ENCODE measurements at places on chromosomes 2 and 18.

- DNase-seq = no peak
Observed at GRCh38 chr2:141142025-141142424, 988.8 kb downstream of the LRP1B start.

DNA sequence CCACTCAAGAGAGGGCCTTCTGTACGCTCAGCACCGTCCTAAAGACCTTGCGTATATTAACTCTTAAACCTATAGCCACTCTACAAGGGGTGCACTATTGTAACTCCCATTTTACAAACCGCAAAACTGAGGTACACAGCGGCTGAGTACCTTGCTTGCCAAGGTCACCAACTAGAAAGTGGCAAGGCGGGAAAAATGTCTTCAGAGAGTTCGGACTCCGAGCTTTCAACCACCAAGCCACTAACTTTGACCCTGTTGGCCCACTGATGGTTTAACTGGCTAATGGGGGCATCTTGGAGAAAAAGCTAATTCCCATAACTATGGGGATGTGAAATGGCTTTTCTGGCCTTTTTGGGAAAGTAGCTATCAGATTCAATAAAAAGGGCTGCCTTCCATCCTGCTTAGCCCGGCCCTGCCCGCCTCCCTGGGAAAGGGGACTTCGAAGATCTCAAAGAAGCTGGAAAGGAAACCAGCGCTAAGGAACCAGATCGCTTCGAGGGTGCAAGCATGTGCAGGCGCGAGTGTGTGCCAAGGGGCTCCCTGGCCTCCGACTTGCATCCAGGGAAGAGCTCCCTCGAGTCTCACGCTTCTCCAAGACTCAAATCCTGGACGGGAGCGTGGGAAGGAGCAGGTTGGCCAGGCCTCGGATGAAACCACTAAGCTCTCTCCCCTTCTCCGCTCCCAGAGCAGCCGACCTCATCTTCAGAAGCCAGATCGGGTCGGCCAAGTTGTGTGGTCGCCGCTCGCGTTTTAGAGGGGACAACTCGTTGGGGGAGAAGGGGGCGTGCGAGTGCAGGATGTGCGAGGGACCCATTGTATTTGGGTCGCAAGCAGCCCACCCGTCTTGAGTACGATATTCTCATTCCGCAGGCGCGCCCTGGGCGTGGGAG, 2.2 kb upstream of the SP5 start:
- DNase-seq = peak; percentile 31

GRCh38 chr18:32730068-32730467, 42.8 kb downstream of the KLHL14 start:
- DNase-seq = no peak

- DNase-seq = no peak
Observed at GRCh38 chr2:169393068-169393590, 30.8 kb upstream of the LRP2 start.

DNA sequence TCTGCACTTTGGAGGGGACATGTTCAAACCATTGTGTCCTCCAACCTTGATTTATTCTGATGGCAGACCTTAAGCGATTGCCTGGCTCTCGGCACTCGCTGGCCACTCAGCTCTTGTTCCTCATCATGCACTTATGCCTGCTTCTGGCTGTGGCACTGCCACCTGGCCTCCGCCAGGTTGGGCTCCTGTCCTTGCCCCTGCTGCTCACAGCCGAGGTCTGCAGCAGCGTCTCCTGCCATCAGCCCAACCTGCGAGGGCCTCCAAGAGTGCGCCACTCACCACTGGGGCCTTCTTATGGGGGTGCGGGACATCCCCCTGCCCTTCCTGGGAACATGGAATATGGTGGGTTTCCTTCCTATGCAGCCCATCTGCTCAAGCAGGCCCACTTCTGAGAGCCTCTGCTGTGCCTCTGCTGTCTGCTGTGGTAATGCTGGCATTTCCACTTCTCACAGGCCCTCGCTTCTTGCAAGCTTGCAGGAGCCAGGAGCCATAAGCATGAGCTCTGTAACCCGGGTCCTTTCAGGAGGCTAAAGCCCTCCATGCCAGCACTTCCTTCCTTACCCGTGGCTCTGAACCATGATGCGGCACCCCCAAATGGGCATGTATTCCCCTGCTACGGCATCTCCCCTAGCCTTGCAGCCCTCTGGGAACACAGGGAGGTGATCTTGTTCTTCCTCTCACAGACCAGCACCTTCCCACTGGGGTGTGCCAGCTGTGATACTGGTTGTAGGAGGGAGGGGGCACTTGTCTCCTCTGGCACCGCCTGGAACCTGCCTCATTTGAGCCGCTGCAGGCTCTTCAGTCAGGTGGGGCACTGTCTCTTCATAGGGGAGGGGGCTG, 58.6 kb upstream of the HS6ST1 start:
- no peak for DNase-seq

DNA sequence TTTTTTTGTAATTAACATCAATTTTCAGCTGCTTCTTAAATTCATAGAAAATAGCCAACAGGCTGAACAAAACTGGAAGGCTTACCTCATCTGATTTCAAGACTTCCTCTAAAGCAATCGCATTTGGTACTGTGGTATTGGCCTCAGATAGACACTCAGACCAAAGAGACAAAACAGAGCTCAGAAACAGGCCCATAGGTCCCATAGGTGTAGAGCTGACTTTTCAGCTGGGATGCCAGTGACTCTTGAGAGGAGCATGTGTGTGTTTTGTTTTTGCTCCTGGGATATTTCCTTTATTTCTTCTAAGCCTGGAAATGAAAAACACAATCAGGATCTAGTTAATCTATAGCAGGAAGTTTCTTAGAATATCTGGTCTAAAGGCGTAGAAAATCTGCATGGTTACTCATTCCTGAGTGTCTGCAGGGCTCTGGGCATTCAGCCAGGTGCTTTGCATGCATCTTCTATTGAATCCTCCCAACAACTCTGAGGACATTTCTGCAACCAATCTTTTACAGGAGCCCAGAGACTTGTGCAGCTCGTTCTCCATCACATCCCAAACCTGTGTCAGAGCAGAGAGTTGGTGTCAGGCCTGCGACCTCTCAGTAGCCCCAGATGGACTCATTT, 190.8 kb downstream of the RTP5 start:
- DNase-seq = no peak

- DNase-seq = no peak
Observed at GRCh38 chr18:46750626-46751025, 6.2 kb downstream of the ST8SIA5 start.

DNA sequence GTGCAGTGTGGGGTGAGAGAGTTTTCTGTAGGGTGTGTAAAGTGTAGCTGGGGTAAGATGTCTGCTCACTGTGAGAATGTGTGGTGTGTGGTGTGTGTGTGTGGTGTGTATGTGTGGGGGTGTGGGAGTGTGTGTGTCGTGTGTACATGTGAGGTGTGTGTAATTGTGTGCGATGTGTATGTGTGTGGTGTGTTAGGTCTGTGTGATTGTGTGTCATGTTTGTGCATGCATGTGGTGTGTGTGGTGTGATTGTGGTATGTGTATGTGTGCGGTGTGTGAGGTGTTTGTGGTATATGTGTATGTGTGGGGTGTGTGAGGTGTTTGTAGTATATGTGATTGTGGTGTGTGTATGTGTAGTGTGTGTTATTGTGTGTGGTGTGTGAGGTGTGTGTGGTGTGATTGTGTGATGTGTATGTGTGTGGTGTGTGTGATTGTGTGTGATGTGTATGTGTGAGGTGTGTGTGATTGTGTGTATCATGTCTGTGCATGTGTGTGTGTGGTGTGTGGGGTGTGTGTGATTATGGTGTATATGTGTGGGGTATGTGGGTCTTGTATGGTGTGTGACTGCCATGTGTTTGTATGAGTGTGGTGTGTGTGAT, 241.7 kb upstream of the HDAC4 start:
- no peak for DNase-seq

DNA sequence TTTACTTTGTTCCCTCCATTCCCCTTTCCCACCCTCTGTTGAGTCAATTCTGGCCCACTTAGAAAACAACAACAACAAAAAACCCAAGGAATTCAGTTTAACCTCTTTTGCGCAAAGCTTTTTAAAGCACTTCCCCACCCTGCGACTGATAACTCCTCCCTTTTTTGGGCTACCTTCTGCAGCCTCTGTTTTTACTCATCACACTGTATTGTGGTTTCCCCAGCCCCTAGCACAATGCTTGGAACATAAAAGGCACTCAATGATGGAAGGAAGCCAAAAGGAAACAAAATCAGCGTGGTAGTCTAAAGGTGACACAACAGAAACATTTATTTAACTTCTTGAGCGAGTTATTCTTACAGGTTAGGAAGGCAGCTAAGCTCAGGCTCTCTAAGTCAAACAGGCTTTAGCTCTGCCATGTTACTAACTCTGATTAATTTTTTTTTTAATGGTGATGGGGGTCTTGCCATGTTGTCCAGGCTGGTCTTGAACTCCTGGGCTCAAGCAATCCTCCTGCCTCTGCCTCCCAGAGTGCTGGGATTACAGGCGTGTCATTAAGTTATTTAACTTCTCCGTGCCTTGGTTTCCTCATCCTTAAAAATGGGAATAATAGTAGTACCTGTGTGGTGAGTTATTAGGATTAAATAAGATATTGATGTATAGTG, 1.3 kb downstream of the CEP68 start:
- no peak for DNase-seq

- no peak for DNase-seq
Observed at GRCh38 chr2:46854260-46854659, 61.3 kb downstream of the MCFD2 start.

GRCh38 chr2:61177727-61178549, 15.9 kb downstream of the C2orf74 start:
- DNase-seq = peak; percentile 69

DNA sequence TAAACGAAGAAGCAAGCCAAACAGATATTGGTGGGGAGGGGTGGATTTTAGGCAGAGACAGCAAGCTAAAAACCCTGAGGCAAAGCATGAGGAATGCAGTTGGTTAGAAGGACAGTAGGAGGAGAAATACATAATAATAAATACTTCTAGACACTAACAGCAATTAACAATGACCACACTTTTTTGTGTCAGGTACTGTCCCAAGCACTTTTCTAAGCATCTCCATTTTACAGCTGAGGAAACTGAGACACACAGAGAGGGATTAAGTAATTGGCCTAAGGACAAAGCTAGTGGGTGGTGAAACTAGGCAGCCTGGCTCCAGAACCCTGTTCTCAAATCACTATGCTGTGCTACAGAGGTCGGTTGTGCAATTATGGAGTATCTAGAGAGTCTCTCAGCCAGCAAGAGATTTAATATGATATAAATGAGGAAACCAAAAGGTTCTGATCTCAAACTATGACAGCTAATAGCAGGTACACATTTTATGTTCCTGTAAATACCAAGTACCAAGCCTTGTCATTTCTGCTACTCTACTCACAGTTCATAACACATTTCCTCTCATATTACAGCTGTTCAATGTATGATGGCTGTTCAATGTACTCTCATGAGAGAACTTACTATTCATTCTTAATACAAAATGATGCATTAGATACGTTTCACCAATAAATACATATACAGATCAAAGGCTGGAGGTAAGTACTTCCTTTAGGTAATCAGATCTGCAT, 5.3 kb downstream of the MAP4K3 start:
- no peak for DNase-seq

- peak; percentile 1 for DNase-seq
Observed at GRCh38 chr2:221844212-221845020, 272.3 kb upstream of the EPHA4 start.

DNA sequence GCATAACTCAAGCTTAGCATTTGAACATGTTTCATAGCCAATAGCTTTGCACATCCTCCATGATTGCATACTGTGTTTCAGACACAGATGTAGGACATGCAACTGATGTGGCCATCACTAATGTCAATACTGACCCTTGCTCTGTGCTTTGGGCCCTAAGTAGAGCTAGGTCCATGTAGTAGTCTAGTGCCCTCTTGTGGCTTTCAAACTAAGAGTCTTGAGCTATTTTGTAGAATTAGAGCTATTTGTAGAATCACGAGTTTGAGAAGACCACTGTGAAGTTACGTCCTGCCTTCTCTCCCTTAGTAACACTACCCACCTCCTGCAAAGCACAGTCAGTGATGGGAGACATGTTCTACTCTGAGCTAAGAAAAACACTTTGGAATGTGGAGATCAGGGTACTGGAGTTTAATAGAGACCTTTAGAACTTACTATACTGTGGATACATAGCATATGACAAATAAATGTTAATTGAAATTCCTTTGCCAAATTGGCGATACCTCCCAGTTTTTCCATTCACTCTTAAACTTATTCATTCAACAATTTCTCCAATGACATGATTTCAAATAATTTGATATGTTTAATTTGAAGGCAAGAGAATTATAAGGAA, 306.5 kb upstream of the TNP1 start:
- peak; percentile 17 for DNase-seq

- no peak for DNase-seq
Observed at GRCh38 chr2:6750411-6751158, 115.1 kb downstream of the CMPK2 start.

- no peak for DNase-seq
Observed at GRCh38 chr2:20126469-20126868, 75.0 kb upstream of the LAPTM4A start.

All from large intestine (tissue), 12 donors.